ENCODE measurements at places on chromosomes 2 and 18.

- no peak for DNase-seq
These were observed 39.1 kb upstream of the DLX1 start for GRCh38 chr2:172046080-172046678.

- no peak for DNase-seq
These were observed 977 bp downstream of the SLC8A1 start for GRCh38 chr2:40450796-40451430.

- no peak for DNase-seq
These were observed 619.1 kb downstream of the NYAP2 start for GRCh38 chr2:226018641-226019040.

- no peak for DNase-seq
These were observed 12.6 kb downstream of the FN1 start for GRCh38 chr2:215423234-215423633.

DNA sequence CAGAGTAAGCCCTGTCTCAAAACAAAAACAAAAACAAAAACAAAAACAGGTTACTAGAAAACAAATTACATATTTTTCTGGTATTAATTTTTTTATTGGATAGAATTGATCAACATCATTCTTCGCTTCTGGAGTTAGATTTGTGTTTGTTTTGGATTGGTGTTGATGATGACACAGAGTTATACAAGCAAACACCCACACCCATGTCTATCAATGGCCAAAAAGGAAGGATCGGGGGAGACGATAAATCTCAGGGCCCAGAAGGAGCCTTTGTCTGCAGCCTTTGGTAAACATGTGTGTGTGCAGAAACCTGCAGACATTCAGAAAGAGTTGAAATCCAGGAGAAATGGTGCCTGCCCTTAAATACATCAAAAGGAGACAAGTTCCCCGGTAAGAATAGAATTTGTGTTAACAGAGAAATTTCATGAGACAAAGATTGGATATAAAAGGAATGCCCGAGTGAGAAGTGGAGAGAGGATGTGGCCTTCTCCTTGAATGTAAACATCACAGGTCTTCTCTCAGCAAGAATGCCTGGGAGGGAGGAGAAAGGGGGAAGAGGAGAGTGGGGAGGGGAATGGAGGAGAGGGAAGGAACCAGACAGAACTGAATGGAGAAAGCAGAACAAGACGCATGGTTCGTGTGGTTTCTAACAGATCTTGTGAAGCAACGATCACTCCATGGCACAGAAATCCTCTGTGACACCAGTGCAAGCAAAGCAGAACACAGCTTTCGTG lies 40.4 kb upstream of the TMEM178A start:
- no peak for DNase-seq

DNA sequence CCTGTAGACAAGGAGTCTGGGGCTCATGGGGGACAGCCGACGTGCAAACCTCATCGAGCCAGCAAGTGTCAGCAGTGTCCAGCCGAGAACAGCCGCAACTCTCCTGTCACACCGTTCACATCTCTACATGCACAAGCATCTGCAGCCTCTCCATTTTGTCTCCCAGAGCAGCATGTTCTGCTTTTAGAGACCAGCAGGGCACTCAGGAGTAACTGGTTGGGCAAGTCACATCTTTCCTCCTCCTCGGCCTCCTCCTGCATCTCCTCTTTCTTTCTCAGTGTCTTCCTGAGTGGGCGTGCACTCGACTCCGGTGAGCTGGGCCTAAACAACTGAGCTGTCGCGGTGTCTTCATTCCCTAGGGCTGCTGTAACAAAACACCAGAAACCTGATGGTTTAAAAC lies 249.9 kb downstream of the SH3BP4 start:
- peak; percentile 5 for DNase-seq

- no peak for DNase-seq
These were observed 77.3 kb downstream of the XDH start for GRCh38 chr2:31337197-31337596.

GRCh38 chr2:85648619-85649018 lies 19.4 kb downstream of the SFTPB start:
- peak; percentile 13 for DNase-seq

- peak; percentile 49 for DNase-seq
These were observed 1.1 kb downstream of the HOXD3 start for GRCh38 chr2:176158186-176158591.

- no peak for DNase-seq
These were observed 362.5 kb upstream of the ACVR2A start for GRCh38 chr2:147482111-147482895.

- no peak for DNase-seq
These were observed 4.4 kb downstream of the DLX2 start for GRCh38 chr2:172098287-172098649.

DNA sequence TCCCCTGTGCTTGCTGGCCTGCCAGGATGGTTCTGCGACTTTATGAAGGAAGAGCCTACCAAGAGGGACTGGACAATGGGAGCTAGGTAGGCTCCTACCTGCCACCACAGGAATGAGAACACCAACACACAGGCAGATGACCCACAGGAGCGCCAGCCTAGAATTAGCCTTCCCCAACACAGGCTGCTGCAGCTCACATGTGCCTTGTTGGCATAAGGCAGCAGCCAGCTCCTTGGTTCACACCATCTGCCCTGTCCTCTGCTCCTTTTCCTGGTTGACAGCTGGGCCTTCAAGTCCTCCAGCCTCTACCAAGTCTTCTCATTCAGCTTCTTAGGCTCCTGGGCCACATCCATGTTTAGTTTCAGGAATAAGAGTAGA lies 705.4 kb upstream of the RAB6C start:
- no peak for DNase-seq

DNA sequence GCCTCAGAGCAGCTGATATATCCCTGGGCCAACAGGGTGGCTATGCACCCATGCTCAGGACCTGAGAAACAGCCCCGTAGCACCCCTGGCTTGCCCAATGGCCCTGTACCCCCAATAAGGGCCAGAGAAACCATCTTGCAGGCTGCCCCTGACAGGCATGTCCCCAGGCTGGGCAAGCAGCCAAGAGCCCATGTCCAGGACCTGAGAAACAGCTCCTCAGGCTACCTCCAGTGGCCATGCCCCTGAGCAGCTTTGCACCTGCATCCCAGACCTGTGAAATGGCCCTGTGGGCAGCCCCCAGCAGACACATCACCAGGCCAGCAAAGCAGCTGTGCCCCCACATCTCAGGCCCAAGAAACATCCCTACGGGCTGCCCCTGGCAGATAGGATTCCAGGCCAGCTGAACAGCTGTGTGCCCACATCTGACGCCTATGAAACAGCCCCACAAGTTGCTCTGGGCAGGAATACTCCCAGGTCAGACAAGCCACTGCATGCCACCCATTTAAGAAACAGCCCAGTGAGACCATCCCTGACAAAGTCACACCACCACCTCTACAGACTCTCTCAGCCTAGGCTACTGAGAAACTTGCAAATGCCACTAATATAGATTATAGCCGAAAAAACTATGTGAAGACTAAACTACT lies 84.1 kb downstream of the TMEM237 start:
- DNase-seq, result peak; percentile 9

DNA sequence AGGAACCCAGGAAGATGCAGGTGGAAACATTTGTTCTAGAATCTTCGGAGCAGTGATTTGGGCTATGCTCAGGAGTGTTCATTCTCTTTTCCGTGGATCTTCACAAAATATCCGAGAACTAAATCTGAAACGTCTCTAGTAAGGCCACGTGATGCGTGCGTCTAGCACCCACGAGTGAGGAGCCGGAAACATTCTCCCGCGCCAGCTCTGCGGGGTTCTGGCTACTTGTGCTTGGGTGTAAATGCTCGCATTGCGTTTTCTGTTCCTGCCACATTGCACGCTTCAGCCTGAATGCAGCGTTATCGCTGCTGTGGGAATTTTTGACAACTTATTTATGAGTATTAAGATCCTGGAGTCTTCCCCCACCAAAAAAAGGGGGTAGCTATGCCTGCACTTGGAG lies 71.4 kb downstream of the KLHL29 start:
- DNase-seq, result no peak

DNA sequence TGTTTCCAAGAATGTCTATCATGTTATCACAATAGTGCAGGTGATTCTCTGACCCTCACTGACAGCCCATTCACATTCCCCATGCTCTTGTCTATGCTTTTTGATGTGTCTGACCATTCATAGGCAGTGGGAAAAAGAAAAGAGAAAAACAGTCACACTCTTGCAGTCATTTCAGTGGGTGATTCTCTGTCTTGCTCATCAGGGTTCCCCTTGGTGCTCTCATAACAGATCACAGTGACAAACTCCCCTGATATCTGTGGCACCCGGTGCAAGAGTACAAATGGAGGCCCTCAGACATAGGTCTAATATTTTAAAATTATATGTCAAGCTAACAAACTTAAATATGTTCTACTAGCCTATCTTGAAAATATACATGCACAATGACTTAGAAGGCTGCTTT lies 72.7 kb upstream of the PPP1CB start:
- DNase-seq, result no peak

- no peak for DNase-seq
These were observed 1.2 kb downstream of the RAPH1 start for GRCh38 chr2:203533676-203534591.

DNA sequence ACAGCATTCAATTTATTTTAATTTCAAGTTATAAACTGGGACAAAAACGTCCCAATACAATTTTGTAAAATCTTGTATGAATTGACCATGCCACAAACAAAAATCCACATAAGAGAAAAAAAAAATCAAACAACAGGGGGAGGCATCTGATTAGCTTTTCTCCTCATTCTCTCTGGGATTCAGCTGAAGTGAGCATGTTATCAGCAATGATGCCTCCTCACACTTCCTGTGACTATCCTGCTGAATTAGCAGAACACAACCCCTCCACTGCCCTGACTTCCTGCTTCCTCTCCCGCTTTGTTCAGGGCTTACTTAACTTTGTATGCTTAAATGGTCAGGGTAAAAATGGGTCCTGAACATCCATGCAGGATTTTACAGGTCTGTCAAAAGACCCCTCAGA lies 132.2 kb upstream of the ITGB6 start:
- DNase-seq, result no peak

- DNase-seq, result no peak
These were observed 41.8 kb upstream of the COPS8 start for GRCh38 chr2:237043866-237044265.

DNA sequence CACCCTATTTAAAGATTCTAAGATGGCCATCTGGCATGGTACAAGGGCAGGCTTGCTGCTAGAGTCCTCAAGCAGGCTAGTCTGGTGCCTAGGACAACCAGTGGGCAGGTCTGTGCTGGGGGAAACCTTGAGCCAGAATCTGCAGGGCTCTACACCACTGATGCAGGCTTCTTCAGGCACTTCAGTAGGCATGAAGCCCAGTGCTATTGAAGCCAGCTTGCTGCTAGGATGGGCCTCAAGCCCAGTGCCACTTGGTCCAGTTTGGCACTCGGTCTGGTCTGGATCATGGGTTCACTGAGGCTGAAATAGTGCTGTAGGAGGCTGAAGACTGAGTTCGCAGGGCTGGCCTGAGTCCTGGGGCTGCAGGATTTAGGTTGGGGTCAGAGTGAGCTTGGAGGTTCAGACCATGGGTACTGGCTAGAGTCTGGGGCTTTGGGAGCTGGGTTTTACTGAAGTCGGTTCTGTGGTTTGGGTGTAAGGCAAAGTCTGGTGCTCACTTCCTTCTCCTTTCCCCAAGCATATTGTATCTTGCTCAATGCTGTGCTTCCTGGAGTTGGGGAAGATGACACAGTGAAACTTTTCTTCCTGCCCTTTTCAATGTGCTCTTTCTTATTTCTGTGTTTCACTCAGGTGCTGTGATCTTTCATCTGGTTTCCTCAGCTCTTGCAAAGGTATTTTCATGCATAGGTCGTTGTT lies 41.2 kb downstream of the SP100 start:
- no peak for DNase-seq

DNA sequence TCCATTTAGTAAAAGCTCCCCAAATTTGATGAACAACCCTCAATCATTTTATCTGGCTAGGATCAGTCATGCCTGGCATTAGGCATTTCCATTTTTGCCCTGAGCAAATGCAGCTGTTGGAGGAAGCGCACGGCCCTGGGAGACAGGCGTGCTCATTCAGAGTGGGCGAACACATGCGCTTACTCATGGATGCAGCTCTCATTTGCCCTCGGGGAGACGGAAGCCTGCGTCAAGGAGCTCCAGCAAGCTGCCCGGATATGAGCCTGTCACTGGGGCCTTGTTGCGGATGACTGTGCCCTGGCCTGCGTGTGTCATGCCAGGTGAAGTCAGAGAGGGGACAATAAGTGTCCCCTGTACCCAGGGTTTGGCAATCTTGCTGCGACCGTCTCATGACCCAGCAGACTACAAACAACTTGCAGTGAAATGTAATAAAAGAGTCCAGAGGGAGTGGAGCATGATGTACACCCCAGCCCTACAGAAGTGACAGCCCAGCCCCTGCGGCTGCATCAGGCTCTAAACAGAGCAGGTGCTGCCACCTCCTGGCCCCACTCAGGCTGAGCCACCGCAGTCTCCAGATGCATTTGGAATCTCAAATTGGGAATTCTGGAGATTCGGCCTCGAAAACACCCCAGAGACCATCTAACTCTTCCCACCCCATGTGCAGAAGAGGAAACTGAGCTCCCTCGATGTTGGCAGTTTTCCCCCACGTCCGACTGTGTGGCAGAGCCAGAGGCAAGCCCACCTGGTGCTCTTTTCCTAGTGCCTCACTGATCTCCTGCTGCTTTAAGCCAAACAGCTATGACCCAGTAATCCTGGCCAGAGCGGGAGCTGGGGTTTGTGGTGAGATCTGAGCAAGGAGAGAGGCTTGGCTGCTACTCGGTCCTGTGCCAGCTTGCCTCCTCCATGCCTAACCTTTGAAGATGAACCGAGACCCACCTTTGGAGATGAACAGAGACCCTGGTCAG lies 105.0 kb upstream of the ALK start:
- peak; percentile 14 for DNase-seq

GRCh38 chr2:30664761-30665358 lies 142.4 kb downstream of the CAPN13 start:
- DNase-seq, result no peak

GRCh38 chr2:202022755-202023154 lies 10.9 kb upstream of the FZD7 start:
- DNase-seq, result no peak

- no peak for DNase-seq
These were observed 480.3 kb downstream of the BCL11A start for GRCh38 chr2:60073201-60073600.

GRCh38 chr2:10287761-10288160 lies 14.9 kb upstream of the HPCAL1 start:
- DNase-seq, result no peak

DNA sequence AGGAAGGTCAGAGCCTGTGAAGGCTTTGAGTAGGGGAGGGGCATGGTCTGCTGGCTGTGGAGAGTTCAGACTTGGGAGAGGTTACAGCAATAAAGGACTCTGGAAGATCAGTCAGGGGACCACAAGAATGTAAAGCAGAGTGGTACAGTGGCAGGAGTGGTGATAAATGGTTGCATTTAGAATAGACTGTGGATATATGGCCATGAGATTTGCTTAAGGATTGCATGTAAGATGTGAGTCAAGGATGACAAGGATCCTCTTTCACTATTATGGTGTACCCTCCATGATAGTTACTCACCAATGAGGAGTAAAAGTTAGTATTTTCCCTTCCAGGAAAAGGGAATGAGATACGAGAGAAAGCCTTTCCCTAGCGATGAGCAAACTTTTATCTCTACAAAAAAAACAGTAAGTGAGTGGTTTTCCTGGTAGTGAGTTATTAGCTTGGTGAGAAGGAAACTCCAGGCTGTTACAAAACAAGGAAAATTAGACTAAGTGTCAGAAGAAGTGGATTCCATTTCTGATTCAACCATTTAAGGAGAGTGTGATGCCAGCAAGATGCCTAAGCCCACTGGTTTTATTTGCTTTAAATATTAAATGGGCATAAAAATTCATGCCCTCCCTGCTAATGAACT lies 818.0 kb upstream of the ACVR2A start:
- DNase-seq, result no peak
